ENCODE measurements at places on chromosomes 12 and 14.

DNA sequence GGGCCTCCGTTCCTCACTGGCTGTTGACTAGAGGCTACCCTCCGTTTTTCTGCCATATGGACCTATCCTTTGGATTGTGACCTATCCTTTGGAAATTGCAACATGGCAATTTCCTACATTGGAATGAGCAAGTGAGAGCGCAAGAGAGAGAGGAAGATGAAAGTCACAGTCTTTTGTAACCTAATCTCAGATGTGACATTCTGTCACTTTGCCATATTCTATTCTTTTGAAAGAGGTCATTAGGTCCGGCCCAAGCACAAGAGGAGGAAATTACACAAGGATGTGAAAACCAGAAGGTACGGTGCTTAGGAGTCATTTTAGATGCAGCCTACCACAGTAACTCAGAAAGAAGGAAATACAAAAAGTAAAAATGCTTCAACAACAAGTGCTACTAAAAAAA lies 47.3 kb upstream of the SRP54 start:
- no peak for DNase-seq

DNA sequence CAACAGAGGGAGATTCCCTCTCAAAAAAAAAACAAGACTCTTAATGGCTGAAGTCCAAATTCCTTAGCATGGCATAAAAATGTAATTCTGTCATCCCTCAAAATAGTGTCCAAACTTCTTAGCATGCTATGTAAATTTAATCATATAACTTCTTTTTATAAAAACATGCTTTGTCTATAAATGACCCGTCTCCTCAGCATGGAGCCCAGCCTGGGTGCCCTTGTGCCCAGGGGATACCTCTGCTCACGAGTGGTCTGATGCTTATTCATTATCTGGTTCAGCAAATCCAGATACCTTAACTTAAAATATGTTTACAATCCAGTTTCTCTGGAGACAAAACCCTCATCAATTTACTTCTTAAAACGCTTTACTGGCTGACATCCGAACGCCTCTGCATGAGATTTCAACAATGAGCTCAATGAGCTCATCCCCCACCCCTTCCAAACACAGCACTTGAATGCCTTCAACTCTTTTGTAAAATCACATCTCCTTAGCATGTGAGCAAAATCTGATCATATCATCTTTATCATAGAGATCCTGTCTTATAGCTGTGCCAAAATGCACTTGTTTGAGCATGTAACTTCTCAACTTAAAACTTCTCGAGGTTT lies 15.7 kb downstream of the RTL1 start:
- DNase-seq = no peak

DNA sequence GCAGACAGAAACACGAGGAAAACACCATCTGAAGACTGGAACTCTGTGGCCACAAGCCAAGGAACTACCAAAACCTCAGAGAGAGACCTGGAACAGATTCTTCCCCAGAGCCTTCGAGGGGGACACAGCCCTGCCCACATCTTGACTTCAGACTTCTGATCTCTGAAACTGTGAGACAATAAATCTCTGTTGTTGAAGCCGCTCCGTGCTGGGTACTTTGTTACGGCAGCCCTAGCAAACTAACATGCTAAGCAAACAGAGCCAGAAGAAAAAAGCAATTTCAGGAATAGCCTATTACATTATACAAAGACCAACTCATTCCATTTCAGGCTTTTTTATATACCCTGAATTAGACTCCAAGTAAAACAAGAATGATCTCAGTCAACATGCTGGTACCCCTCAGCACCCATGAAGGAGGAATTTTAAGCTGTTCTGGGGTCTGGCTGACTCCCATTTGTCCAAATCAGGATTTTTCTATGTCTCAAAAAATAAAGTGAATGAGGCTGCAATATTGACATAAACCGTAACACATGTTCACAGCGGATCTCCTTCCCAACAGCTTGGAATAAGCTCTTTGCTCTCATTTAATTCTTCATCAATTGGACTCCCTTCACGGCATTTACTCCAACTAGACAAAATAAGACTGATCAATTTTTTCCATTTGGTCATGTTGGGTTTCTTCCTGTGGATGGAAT lies 190.1 kb downstream of the FOXN3 start:
- no peak for DNase-seq

DNA sequence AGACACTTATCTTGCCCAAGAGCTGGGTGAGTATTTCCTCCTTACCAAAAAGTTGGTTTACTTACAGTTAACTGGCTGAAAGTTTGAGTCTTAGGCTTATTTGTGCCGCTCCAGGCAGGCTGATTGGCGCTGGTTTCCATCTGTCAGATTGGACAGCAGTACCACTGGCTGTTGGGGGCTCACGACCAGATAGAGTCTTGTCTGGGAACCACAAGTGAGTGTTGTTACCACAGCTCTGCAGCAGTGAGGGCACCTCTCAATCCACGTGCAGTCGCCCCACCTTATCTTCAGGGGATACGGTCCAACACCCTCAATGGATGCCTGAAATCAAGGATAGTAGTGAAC lies 58.9 kb downstream of the DDX51 start:
- no peak for DNase-seq

GRCh38 chr12:2053691-2054090 lies 904 bp downstream of the CACNA1C start:
- no peak for DNase-seq

DNA sequence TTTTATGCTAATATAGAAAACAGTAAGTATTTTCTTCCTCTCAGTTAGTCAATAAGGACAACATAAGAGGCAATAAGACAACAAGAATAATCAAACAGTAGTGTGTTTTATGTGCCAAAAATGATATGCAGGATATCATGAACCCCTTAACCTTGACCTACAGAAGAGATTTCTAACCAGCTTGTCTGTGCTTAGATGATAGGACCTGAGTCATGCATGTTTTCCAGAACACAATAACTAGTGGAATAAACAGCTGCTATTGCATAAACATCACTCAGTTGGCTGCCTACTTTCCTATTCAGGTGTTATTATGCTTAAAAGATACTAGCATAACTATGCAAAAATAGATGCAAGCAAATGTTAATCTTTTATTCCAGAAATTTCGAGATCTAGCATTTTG lies 282.5 kb downstream of the PRKD1 start:
- DNase-seq = no peak

- no peak for DNase-seq
These were observed 5.0 kb downstream of the MYO1A start for GRCh38 chr12:57044889-57045288.

DNA sequence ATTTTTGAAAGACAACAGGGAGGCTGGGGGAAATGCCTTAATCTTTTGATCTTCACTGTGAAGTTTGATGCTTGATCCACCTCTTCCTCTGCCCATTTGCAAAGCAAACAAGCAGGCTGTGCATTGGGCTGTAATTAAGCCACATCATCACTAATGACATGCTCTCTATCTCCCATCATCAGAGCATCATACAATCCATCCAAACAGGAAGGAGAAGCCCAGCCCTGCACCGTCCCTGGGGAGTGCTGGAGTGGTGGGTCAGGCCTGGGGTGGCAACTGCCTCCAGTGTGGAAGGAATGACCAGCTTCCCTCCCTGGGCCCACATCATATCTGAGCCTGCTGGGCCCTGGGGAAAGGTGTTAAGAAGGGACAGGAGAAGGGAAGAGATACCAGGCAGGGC lies 6.9 kb upstream of the KRT74 start:
- no peak for DNase-seq

DNA sequence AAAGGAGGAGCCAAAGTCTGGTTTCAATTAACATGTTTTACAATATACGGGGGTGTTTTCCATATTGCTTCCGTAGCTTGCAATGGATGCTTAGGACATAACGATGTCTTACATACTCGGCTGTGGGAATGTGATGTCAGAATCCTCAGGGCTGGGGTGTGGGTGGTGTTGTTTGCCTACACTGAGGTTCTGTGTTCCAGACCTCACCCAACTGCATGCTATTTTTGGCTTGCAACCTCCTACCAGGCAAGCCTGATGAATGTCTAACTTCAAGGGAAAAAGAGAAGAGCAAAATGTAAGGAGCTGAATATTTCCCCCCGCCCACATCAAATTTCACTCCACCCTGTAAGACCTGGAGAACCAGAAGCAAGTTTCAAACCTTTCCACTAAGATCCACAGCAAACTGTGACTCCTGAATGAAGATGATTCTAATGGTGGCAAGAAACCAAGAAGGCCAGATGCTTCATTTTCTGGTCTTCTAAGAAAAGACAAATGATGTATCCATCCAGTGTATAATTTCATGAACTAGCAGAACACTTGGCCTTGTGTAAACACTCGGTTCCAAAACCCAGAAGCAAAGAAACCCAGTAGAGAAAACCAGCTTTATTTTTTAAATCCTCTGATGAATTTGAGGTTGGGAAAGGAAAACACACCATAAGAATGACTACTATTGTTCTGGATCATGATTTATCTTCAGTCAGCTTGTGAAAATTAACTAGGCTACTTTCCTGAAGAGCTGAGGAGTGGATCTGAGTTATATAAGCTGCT lies 227.9 kb downstream of the DACT1 start:
- DNase-seq = no peak

DNA sequence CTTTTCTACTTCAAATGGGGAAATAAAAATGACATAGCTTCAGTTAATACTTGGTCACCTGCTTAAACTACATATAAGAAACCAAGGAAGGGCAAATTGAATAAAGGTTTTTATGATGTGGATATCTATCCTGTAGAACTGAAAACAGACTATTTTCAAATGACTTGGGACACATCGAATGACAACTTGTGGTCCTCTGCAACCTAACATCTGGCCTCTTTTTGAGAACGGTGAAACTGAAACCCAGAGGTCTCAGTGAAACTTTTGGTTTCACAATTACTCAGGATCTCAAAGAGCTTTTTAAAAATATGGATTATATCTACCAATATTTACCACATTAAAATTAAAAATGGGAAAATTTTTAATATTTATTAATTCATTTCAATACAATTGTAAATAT lies 65.2 kb downstream of the PPP2R5E start:
- peak; percentile 16 for DNase-seq

- no peak for DNase-seq
These were observed 367.5 kb downstream of the DAD1 start for GRCh38 chr14:22221508-22221907.

DNA sequence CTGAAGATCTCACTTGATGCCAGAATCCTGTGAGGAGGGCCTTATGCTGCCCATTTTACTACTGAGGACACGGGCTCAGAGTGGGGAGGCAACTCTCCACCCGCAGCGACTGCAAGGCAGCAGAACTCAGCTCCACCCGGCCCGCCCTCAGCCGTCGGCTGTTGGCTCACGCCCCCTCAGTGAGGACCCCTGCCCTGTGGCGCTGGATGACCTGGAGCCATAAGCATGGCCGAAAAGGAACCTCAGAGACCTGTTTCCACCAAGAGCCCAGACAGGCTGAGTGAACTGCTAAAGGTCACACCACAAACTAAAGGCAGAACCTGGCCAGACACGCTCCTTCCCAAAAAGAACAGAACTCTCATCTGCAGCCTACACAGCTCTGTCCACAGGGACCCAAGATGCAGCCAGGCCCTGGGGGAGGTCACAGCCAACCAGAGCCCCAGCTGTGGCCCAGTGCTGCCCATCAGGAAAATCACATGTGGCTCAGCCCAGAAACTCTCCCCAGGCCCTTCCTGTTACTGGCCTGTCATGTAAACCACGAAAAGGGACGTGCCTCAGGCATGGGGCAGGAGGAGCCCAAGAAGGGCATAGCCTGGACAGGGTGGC lies 32.8 kb downstream of the CCNK start:
- no peak for DNase-seq

DNA sequence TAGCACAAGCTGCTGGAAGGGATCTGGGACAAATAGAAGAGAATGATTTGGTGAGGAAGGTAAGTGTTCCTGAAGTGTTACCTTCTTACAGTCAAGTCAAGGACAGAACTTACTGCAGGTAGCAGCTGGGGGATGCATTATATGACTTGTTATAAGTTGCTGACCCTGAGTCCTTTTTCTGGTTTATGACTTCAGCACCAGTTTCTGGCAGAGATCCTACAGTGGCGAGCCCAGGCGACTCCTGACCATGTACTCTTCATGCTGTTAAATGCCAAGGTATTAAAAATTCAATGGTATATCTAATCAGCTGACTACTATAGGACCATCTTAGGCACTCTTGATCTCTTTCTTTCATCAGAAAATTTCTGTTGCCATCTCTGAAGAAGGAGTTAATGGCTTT lies 45.1 kb upstream of the ATF1 start:
- DNase-seq = no peak

- no peak for DNase-seq
These were observed 12.4 kb downstream of the OAS3 start for GRCh38 chr12:112950701-112951100.

- no peak for DNase-seq
These were observed 9.1 kb downstream of the HEATR5A start for GRCh38 chr14:31411218-31411727.

DNA sequence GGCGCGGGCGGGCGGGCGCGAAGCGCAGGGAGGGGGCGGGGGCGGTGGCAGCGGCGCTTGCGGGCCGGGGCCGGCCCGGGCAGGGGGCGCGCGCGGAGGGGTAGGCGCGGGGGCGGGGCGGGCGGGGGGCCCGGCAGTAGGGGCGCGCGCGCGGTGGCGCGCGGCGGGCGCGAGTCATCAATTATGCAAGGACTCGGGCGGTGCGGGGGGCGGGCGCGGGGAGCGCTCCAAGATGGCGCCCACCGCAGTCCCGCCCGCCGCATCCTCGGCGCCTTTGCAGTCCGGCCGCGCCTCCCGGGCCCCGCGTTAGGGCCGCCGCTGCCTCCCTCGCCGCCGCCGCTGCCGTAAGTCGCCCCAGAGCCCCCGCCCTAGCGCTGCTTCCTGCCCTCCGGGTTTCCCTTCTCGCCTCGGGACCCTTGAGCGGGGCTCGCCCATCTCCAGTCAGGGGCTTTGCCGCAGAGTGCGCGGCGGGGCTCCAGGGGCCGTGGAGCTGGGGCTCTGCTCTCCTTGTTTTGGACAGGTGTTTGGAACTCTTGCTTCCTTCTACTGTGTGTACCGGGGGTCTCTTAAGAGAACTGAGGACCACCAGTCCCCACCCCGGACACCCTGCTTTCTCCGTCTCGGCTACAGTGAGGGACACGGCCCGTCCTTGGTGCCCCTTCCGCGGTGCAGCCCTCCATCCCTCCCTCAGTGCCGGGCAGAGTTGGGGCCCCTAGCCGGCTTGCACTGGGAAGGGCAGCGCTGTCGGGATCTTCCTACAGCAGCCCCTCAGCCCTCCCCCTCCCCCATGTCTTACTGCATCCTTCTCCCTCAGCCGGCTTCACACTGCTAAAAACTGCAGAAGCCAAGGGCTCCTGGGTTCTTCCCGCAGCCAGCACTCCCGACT lies at the start of gene SCN8A:
Gene SCN8A, plus strand, starts transcription at position 218 of the 886 bp plus-strand sequence. CDS start 71,585 bp downstream, outside the sequence.
- DNase-seq = peak; percentile 27

DNA sequence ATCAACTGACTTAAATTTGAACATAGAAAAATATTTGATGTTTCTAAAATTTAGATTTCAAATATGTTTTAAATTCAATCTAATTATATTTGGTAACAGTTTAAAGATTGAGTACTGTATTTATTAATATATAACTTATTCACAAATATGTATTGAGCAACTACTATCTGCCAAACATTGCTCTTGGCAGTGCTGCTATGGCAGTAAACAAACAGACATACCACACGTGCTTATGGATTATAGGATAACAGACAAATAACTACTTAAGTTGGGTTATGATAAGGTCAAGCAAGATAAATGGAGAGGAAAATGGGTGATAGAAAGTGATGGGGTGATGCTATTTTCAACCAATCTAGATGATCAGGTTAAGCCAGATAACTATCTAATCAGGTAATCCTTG lies 538.1 kb downstream of the C12orf50 start:
- no peak for DNase-seq

GRCh38 chr12:124365726-124366430 lies 71.0 kb downstream of the RFLNA start:
- no peak for DNase-seq

Data from stimulated activated CD4-positive, alpha-beta T cell treated with anti-CD3 and anti-CD28 coated beads, Interleukin-1b, Interleukin-23, amount 100 ng/mL, for 48 hours (primary cell).